NCI-H1694 (cell line): ENCODE measurements at places on chromosomes 11 and 22.

GRCh38 chr11:43035086-43035485 lies 276.7 kb upstream of the API5 start:
- no peak for DNase-seq

DNA sequence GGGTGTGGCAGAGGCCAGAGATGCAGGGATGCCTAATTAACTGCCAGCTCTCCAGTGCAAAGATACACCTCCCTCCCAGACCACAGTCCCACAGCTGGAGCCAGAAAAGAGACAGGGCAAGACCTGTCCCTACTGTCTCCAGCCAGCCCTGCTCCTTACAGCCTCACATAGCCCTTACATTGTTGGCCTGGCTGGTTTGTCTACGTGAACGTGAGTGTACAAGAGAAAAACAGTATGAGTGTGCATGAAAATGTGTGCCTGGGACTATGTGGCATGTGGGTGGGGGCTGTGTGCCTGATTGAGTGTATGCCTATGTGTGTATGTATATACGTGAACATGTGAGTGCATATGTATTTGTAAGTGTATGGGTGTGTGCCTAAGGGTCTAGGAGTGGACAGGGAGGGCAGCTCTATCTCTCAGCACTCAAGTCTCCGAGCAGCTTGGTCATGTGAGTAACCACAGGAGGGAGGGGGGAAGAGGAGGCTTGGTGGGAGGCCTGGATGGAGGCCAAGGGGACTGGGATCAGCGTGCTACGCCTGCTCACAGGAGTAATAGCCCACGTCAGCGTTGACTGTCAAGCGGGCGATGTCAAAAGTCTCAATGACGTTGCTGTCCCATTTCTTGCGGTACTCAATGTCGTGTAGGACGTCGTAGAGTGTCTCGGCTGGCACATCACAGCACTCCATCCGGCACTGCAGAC lies 6.6 kb upstream of the ARAP1 start:
- DNase-seq: peak; percentile 35

DNA sequence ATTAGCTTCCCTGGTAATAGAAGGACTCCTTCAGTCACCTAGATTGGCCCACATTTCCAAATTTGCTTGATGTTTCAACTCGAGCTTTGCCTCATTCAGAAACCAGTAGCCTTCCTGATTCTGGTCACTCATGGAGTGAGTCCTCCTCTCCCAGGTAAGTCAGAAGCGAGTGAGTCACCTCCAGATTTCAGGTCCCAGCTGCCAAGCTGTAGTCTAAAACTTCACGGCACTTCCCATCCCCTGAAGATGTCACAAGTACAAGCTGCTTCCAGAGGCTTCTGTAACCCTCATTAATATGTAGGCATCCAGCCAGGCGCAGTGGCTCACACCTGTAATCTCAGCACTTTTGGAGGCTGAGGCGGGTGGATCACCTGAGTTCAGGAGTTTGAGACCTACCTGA lies 23.5 kb downstream of the ARHGAP8 start:
- no peak for DNase-seq

- no peak for DNase-seq
Measured at GRCh38 chr11:38543311-38543710, 1945.3 kb upstream of the RAG2 start.

DNA sequence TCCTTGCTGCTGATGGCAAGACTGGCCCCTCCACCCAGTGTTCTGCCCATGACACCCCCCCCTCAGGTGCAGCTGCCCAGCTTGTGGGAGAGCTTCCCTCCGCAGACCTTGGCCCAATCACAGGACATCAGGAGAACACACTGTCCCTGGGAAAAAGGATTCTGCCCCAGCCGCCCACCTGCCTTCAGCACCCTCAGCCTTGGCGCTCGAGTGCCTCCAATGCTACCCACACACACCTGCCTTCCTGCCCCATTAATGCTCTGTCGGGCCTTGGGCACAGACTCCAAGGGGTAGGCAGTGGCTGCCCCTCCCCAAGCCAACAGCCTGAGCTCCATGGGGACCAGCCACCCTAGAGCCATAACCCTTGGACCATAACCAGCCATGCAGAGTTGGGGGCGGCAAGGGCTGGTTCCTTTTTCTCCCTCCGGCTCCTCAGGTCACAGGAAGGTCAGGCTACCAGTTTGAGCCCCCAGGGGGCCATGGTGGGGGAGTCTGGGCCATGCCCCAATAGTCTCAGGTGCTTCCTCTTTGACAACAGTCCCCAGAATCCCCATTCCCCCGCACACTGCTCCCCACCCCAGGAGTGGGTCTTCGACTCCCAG lies 1.3 kb upstream of the ZNF70 start:
- no peak for DNase-seq

DNA sequence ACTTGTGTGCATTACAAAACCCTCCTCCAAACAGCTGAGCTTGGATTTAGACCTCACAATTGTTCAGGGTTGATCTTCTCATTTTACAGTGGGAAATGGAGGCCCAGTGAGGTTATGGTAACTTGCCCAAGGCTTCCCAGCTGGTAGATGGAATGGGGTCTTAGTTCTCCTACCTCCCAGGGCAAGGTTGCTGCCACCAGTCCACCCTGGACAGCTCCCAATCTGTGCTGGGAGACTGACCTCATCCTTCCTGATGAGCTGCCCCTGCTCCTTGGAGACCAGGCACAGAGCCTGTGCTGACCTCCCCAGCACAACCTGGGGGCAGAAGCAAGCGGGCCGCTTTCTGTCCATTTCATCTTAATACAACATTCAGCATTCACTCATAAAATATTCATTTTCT lies 190.7 kb downstream of the ST3GAL4 start:
- no peak for DNase-seq

GRCh38 chr22:50443197-50443596 lies 31.6 kb downstream of the SBF1 start:
- DNase-seq: no peak

DNA sequence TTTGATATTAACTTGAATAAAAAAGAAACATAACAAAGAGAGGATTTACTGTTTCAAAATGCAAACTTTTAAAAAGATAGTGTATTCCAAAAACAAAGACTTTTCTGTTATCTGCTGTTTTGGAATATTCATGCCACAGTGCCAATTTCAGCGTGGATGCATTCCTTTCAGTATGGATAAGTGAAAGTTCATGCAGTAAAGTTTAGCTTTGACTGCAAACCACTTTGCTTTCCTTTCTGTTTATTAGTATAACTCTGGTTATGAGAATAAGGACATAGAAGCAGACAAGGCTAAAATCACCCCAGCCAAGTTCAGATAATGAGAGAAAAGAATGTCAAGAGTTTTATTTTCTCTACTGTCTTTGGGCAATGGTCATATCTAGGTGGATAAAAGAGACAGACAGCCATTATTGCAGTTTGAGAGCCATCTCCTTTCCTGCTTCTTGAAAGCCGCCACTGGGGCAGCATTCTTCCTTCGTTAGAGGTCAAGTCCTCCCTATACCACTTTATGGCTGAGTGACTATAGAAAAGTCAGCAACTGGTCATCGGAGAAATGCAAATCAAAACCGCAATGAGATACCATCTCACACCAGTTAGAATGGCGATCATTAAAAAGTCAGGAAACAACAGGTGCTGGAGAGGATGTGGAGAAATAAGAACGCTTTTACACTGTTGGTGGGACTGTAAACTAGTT lies 82.4 kb upstream of the BLID start:
- no peak for DNase-seq

DNA sequence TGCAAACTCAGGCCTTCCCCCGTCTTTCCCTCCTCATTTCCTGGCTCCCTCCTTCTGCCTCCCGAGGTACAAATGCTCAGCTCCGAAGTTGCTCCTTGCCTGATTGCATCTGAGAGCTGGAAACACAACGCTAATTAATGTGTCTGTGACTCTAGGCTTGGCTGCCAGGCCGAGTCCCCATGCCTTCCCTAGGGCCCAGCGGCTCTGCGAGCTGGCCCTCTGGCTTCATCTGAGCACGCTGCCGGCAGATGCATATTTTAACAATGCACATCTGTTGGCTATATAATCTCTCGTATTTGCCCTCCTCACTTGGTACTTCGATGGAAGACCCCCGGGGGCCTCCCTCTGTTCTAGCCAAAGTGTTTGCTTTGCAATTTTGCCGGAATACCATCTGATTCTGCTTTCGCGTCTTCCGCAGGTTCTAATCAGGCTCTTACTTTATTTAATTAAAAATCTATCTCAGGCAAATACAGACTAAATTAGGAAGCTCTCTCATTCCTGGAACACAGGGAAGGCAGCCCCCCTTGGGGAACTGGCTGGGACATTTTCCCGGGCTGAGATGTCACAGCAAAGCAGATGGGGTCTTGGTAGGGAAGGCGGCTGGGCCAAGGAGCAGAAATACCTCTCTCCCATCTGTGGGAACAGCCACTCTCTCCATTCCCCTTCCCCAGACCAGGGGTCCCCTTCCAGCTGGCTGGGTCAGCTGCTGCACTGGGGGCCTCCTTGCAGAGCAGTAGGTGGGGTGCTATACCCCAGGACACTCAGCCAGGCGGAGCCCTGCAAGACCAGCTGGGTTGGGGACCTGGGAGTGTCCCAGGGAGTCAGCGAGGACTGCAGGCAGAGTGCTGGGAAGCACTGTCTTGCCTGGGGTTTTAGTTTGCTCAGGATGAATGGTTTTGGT lies 162.8 kb downstream of the ST3GAL4 start:
- DNase-seq: peak; percentile 24

DNA sequence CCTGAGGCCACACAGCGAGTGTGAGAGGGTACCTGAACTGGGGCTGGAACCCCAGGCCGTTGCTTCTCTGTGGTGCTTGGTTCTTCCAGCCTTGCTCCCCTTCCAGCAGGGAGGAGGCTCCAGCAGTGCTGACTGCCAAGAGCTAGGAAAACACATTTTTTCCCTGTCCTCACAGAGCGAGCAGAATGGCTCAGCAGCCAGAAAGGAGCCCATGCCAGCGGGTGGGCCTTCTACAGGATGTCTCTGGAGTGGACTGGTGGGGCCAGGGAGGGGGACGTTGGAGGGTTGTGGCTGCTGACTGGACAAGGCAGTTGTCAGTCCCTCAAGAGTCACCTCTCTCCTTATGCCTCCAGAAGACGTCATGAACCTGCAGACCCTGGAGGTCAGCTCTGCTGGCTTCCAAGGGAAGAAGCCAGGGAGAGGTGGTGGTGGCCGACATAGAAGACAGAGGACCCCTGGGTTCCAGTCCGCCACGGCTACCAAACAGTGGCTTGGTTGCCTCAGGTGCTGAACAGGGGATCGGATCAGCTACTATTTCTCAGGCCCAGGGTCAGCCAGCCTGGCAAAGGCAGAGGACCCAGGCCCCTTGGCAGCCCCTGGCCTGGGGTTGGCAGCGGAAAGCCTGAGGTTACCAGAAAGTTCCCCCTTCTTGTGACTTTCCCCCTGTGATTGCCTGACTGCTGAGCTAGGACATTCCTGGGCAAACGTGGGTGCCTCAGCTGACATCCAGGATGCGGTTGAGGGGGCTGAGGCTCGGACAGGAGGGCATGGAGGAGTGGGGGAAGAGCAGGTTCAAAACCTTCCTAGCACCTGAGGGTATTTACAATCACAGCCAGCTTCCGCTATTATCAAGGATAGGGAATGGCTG lies 3.7 kb downstream of the MAFF start:
- DNase-seq: no peak

DNA sequence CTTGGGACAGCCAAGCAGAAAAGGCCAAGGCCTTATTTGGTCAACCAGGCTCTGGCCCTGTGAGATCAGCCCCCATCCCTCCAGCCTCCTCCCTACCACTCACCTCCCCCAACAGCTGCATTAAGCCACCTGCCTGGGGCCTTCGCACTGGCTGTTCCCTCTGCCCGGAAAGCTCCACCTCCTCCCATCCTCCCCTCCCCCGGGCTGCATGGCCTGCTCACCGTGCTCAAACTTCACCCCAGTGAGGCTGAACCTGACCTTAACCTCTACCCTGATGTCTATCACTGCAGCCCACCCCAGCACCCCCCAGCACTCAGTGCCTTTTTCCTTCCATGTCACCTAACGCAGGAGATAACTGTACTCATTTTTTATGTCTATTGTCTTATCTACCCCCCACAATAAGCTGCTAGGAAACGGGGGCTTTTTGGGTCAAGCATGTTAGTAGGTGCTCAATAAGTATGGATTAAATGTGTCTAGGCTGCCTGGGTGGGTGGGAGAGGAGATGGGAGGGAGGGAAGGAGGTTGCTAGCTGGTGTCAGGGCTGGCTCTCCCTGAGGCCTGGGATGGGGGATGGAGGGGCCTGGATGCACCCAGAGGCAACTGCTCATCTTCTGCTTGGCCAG lies 912 bp downstream of the PTPRCAP start:
- DNase-seq: no peak

GRCh38 chr11:4830346-4830745 lies 9.2 kb downstream of the OR51F2 start:
- no peak for DNase-seq

GRCh38 chr11:94948070-94948617 lies 25.2 kb downstream of the CWC15 start:
- no peak for DNase-seq

DNA sequence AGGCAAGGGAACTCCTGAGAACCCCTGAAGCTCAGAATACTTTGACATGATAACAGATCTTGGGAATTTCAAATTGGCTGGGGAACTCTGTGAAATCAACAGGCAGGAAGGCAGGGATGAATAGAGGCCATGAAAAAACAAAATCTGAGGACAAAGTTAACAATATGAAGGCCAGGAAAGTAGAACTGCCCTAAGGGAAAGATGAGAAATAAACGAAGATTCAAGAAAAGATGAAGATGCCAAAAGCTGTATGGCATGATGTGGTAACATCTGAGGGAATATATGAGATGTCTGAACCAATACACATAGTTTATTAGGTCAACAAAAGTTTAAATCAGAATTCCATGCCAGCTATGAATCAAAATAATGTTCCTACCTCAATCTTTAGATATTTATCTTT lies 25.0 kb downstream of the SERGEF start:
- no peak for DNase-seq

DNA sequence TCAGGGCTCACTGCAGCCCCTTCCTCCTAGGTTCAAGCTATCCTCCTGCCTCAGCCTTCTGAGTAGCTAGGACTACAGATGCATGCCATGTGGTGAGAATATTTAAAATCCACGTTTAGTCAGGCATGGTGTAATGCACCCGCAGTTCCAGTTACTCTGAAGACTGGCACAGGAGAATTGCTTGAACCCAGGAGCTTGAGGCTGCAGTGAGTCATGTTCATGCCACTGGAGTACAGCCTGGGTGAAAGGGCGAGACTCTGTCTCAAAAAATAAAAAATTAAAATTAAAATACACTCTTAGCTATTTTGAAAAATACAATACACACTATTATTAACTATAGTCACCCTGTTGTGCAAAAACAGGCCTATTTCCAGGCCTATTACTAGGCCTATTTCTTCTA lies 38.4 kb downstream of the NOX4 start:
- no peak for DNase-seq

DNA sequence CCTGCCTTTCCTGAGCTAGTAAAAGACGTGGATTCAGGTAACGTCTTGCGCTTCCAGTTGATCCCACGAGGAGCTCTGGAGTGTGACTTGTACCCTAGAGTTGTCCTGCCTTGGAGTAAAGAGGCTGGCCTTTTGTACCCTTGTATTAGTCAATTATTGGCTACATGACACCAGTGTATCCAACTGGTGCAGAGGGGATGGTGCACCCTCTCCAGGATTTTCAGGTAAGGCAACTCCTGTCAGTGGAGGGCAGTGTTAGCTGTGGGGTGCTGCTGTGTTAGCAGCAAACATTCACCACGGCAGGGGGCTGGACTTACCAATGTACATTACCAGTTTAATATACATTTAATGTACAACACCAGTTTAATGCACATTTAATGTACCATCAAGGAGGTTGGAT lies 233.5 kb downstream of the MIAT start:
- DNase-seq: peak; percentile 28

GRCh38 chr11:971731-972365 lies 46.2 kb downstream of the AP2A2 start:
- DNase-seq: no peak

GRCh38 chr11:101917226-101917625 lies 904 bp upstream of the ANGPTL5 start:
- no peak for DNase-seq

GRCh38 chr11:63869171-63869591 lies 30.3 kb downstream of the MARK2 start:
- no peak for DNase-seq
